Stromal cell of bone marrow (primary cell): ENCODE measurements at places on chromosomes 1 and 21.

DNA sequence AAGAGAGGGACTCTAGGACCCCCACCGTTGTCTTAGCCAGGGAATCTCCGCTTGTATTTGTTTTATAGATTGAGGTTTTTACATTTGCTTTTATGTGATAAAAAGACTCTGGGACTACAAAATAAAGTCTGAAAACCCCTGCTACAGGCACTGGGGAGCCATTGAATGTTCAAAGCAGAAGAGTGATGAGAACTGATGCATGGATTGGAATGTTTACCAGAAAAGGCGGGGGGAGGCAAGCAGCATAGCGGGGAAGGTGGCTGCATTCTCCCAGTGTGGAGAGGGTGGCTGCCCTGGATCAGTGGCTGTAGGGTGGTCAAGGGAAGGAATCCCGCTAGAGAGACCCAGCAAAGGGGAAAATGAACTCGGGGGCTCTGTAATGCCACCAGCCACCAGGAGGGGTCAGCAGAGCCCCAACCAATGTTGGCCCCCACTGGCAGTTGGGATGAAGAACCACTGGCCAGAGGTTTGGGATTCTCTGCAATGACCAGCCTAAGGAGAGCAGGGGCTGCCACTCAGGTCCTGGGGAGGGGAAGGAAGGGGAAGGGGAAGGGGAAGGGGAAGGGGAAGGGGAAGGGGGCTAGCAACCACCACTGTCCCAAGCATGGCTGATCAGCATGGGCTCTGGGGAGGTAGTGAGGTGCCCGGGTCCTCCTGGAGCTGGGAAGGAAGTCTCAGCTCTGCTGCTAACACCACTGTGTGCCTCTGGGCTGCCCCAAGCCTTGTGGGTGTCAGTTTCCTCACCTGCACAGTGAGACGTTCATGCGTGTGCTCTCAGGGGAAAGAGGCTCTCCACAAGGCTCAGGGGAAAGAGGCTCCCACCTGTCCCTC is 19.2 kb upstream of the PEF1 start:
- DNase-seq: no peak

- DNase-seq: no peak
Measured at GRCh38 chr21:35273333-35273732, 224.2 kb upstream of the RUNX1 start.

DNA sequence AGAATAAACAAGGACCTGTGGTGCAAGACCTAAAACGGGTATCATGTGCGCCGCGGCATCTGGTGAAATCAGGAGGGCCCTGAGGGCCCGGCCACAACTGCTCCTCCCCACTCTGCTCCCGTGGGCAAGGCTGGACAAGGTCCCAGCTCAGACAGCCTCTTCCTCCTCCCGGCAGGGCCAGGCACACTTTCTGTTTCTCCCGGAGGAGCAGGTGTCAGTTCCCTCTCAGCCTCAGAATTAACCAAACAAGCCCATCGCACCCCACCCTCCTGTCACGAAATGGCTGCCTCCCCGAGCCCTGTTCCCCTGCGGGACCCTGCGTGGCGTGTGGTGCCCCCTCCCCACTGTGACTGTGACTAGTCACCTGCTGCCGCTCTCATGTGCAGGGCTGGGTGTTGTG is 15.2 kb downstream of the PTTG1IP start:
- no peak for DNase-seq

DNA sequence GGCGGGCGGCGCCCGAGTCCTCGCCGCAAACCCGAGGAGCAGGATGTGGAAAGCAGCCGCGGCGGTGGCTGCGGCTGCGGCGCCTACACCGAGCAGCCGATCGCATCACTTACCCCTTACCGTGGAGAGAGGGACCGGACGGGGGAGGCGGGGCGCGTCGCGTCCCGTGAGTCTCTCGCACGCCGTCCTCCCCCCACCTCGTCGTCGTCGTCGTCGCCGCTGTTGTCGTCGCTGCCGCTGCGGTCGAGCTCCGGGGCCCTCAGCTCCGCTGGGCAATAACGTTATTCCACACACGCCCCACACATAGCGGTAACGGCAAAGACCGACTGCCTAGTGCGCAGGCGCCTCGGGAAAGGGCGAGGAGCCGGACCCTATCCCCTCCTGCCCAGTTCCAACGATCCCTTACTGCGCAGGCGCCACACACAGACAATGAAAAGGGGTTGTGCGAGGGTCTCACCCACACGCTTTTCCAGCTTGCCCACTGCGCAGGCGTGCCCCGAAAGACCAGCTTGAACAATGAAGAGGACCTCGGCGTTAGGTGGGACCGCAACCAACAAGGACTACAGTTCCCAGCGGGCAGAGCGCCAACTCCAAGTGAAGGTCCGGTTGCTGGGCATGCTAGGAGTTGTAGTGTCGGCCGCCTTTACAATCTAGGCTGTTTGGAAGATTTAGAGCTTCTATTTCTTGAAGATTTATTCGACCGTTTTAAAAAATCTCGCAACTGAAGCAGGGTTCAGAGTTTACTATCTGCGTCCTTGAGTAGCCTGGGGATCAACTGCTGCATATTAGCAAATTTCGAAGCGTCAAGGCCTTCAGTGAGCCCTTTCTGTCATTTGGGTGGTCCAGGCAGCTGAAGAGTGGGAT is at the start of gene CEP170:
TSS of gene CEP170 (minus strand) at position 355 of the 864 bp plus-strand sequence. CDS start 30,001 bp downstream, outside the sequence.
- peak; percentile 83 for DNase-seq

GRCh38 chr1:185969028-185969427 is 234.8 kb downstream of the HMCN1 start:
- no peak for DNase-seq

DNA sequence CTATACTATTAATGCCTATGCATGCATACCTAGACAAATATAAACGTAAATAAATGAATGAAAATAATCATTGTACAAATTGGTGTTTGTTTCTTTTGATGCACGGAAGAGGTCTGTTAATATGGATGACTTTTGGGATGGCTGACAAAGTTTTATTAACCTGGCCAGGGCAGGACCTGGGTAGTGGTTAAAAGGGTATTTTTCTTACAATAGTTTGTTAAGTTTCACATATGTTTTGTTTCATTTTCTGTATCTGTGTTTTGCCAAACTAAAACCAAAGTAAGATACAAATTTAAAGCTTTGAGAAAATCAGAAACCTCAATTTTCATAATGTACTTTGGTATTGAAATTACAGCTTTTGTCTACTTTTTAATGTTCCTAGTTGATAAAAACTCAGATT is 222.7 kb upstream of the OLFM3 start:
- DNase-seq: no peak

- DNase-seq: no peak
Measured at GRCh38 chr1:119254067-119254720, 113.7 kb upstream of the WARS2 start.

DNA sequence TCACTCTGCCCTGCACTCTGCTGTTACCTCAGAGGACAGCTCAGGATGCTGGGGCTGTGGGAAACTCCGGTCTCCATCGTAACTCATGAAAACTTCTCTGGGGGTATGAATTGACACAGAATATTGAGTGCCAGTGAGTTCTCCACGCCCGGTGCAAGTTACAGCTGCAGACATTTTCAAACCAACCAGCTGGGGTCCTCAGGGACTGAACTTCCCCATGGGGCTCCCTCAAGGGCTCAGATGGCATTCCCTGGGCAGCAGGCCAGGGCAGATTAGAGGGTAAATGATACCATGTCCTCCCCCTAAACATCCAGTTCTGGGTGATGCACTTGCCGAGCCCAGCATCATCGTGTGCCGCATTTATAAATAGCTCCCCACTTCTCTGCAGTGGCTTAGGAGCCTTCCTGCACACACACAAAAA is 27.8 kb upstream of the CCSAP start:
- no peak for DNase-seq

DNA sequence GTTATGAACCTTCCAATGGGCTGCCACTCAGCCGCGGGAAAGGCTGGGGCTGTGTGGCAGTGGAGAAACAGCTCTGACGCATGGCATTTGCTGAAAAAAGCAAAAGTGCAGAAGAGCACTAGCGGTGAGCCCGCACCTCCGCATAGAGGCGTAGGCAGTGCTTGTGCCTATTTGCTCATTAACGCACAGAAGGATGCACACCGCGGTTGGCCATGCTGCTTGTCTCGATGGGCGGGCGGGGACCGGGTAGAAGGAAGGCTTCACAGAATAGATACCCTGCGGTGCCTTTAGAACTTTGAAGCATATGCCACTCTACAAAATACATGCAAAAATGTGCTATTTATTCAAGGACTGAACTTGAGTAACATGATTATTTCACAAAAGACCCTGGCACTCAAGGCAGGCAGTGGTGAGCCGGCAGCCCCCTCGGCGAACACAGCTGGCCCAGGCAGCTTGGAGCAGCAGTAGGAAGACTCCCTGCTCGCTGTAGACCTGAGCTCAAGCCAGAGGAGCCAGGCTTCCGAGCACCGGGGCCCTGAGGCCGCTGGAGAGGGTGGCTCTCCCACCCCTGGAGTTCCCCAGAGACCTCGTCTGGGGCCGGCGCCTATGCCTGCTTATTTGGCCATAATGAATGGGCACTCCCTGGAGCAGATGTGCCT is 71.5 kb downstream of the SIK1 start:
- DNase-seq: no peak

DNA sequence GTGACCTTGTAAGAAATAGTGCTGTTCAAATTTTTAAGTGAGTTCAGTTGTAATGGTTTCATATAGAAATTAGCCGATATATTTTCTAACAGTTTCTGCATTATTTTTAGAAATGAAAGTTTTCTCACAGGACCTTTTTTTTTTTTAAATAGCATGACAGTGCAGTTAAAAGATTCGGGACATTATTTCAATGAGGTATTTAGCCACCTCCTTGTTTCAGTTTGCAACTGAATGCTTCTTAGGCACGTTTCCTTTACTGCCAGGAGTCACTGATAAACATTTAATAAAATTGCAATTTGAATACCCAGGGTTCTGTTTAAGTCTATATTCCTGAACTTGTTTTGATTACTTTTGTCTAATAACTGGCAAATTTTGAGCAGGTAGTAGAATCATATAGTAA is 304.7 kb downstream of the TM2D1 start:
- DNase-seq: no peak

- DNase-seq: no peak
Measured at GRCh38 chr1:209461168-209461567, 122.3 kb upstream of the CAMK1G start.

DNA sequence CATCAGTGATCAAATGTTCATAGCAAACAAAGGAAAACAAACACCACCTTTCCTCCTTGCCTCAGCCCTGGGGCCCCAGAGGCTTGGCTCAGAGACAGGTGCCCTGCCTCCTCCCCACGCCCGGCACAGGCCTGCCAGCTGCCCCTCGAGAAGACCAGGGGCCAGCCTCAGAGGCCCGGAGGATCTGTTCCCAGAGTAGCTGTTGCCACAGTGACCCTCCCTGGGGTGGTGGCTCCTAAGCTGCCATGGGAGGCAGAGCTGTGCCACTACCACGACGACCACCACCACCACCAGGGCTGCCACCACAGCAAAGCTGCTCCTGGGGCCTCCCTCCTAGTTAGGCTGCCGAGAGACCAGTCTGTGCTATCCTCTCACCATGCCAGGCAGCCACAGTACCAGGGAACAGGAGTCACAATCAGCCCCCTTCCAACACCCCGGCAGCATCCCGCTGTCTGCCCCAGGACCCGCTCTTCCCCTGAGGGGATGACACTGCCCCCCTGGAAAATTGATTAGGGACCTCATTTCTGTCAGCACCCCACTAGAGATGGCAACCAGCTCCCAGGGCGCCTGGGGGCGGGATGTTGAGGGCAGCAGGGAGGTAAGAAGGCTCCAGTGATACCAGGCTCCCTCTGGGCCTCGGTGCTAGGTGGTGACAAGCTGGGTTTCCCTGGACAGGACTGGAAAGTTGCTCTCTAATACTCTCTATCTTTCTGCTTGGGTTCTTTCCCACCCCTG is 30.5 kb downstream of the KCNC4 start:
- no peak for DNase-seq

DNA sequence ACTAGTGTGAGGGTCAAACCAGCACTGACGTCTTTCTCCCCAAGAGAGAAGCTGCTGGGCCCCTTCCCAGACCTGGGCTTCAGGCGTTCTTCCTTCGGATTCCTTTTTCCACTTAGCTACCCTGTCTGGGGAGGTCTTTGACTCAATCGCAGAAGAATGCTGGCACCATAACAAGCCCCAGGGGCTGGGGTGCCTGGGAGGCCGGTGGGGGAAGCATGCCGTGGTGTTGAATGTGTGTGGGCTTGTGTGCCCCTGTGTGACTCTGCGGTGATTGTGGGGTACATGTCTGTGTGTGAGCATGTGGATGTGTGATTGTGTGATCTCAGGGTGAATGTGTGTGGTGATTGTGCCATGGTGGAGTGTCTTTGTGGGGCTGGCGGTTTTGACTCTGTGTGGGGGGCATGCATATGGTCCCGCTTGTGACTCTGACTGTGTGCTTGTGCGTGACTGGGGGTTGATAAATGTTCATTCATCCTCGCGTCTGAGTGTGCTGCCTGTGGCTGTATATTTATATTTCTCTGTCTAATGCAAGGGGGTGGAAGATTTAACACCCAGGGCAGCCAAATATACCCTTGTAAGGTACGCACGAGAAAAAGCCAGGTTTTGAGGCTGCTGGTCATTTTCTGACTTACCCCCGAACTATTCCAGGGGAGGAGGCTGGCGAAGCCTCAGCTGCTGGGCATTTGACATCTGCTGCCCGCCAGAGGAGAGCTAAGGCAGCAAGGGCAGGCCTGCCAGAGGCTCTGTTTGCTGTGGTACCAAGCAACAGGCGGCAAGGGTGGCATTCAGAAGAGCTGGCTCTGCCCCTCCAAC is 1.1 kb upstream of the SYNC start:
- DNase-seq: peak; percentile 93

DNA sequence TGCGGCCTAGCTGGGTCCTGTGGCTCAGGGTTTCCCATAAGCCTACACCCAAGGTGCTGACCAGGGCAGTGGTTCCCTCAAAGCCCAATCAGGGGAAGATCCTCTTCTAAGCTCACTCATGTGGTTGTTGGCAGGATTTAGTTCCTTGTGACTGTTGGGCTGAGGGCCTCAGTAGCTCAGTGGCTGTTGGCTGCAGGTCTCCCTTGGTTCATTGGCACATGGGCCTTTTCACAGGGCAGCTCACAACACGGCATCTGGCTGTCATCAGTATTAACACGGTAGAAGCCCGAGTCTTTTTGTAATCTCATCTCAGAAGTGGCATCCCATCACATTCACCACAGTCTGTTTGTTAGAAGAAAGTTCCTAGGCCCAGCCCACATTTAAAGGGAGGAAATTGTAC is 188.2 kb upstream of the HMCN1 start:
- no peak for DNase-seq

DNA sequence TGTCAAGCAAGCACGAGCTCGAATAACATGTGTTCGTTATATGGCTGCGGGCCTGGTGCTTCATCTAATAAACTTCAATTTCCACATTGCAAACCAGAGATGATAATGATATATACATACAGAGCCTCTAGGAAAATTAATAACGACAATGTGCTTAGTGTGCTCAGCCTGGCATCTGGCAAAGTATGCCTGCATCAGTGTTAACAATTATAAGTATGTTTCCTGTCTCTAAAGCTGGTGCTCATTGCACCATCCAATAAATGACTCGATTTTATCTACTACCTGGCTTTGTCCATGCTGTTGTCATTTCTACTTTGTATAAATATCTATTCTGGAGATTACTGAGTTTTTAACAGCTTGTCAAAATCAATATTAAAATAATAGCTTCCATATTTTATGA is 1402.6 kb downstream of the MRPL39 start:
- no peak for DNase-seq

- no peak for DNase-seq
Measured at GRCh38 chr1:234244482-234244881, 128.8 kb upstream of the COA6 start.

- no peak for DNase-seq
Measured at GRCh38 chr1:167621780-167622313, 8.2 kb upstream of the RCSD1 start.

GRCh38 chr21:39602076-39602689 is 10.6 kb upstream of the B3GALT5 start:
- DNase-seq: no peak

- DNase-seq: no peak
Measured at GRCh38 chr1:203214871-203215270, 14.6 kb downstream of the CHIT1 start.
